GOT3 (cell line): ENCODE measurements at places on chromosomes 1 and 21.

GRCh38 chr1:50981741-50982140 is 11.7 kb downstream of the CDKN2C start:
- DNase-seq = no peak

DNA sequence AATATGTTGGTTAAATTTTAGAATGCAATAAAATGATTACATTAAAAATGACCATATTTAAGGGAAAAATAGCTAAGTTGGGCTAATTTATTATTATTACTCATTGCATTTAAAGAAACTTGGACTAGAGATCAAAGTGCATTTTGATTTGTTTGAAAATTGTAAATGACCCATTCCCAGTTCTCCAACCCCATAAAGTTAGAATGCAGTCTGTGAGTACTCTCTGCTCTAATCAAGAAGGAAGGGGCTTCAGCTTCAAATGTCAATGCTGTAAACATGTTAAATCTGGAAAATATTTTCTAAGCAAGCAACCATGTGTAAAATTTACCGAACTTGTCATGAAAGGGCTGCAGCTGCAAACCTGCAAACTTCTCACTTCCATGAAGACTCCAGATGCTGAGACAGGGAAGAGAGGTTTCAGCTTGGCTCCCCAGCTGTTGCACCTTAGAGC is 232.7 kb downstream of the TTLL7 start:
- no peak for DNase-seq

GRCh38 chr1:10594595-10595223 is 120.0 kb downstream of the PEX14 start:
- no peak for DNase-seq

- no peak for DNase-seq
Observed at GRCh38 chr1:202561240-202561639, 149.0 kb downstream of the SYT2 start.

DNA sequence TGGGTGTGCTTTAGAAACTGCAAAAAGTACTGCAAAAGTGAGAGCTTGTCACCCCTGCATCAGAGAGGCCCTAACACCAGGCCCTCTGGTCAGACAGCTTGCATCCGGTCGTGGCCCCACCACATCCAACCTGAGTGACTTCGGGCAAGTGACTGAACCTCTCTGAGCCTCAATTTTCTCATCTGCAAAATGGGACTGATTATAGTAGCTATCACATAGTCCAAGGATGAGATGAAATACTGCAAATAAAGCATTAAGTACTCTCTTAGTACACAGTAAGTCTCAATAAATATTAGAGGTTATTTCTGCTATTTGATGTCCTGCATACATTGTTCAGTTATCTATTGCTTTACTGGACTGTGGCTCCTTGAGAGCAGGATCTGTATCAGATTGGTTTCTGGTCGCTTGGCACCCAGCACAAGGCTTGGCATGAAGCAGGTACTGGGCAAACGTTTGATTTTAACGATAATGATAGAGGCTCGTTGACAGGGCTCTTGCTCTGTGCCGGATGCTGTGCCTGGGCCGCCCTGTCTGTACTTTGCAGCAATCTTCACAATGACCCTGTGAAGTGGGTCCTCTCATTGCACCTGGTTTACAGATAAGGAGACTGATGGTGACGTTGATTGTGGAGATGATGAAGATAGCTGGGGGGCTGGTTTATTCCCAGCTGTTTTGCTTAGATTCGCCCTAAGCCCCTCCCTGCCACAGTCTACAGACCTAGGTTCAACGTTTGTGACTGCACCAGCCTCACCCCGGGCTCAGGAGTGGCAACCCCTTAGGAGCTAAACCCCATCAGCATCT is 43.6 kb downstream of the RAP1GAP start:
- DNase-seq = no peak

DNA sequence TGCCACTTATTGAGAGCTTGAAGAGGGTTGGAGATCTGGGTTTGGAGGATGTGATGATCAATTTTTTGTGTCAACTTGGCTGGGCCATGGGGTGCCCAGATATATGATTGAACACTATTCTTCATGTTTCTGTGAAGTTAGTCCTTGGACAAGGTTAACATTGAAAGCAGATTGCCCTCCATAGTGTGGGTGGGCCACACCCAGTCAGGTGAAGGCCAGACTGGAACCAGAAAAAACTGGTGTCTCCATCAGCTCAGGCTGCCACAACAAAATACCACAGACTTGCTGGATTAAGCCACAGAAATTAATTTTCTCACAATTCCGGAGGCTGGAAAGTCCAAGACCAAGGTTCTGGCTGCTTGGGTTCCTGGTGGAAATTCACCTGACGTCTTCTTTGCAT is 7.5 kb downstream of the CLDN14 start:
- DNase-seq = no peak

GRCh38 chr21:16426936-16427335 is 697.2 kb downstream of the USP25 start:
- DNase-seq = no peak

- no peak for DNase-seq
Observed at GRCh38 chr1:114189398-114189797, 35.7 kb upstream of the SYT6 start.

- DNase-seq = no peak
Observed at GRCh38 chr1:195618287-195618686, 990.0 kb downstream of the KCNT2 start.

GRCh38 chr21:34579411-34579810 is 35.5 kb downstream of the RCAN1 start:
- DNase-seq = no peak

DNA sequence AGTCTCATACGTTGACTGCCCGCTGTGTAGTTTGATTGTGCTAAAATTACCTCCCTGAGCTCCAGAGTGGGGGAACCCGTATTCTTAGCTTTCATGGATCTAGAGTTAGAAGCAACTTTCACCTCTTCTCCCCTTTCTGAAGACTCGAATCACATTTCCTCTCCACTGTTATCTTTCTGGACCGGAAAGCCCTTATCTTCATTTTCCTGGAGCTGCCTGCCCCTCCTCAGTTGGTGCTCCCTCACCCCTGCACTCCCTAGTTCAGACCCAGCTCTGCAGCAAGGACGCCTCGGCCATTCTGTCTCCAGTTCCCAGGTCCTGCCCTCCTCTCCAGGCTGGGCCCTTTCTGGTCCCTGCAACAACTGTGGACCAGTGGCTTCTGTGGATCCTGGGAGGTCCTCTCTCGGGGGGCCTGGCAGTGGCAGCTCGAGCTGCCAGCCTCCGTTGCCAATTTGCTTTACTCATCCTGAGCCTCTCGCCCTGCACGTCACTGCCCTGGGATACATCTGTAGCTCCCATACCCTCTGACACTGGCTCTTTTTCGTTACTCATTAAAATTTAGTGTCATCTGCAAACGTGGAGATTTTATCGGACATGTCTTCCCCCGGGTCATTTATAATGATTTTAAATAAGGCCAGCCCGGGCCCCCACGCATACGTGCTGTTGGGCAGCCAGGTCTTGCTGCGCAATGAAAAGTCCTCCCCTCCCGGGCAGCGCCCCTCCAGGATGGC is 141.5 kb upstream of the VAMP3 start:
- DNase-seq = no peak

- no peak for DNase-seq
Observed at GRCh38 chr1:216884614-216885229, 161.5 kb upstream of the ESRRG start.

- DNase-seq = no peak
Observed at GRCh38 chr1:164718821-164719220, 159.8 kb downstream of the PBX1 start.

- no peak for DNase-seq
Observed at GRCh38 chr1:8420318-8420717, 102.4 kb downstream of the SLC45A1 start.

GRCh38 chr1:240320659-240321058 is 229.0 kb downstream of the FMN2 start:
- DNase-seq = no peak

DNA sequence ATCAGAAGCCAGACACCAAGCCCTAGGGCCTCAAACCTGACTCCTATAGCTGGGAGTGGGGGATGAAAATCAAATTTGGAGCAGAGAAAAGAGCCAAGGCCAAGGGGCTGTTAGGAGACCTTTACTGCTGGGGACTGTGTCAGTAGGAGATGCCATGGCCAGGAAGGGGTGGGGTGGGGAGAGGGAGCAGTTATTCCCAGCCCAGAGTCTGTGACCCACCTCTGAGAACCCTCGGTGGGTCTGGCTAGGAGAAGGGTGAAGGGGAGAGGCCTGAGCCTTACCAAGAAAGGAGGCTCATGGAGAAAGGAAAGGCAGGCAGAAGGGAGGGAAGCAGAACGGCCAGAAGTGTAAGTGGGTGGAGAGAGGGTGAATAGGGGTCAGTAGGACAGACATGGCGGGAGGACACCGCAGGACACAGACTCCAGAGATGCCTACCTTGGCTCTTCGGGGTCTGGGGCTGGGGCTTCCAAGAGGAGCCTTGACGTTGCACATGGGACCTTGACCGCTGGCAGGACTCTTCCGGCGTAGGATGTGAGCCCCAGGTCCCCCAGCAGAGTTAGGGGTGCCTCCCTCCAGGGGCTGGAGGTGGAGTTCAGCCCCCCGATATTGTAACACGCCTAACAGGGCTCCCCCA is 1.2 kb downstream of the ADAMTS4 start:
- no peak for DNase-seq

DNA sequence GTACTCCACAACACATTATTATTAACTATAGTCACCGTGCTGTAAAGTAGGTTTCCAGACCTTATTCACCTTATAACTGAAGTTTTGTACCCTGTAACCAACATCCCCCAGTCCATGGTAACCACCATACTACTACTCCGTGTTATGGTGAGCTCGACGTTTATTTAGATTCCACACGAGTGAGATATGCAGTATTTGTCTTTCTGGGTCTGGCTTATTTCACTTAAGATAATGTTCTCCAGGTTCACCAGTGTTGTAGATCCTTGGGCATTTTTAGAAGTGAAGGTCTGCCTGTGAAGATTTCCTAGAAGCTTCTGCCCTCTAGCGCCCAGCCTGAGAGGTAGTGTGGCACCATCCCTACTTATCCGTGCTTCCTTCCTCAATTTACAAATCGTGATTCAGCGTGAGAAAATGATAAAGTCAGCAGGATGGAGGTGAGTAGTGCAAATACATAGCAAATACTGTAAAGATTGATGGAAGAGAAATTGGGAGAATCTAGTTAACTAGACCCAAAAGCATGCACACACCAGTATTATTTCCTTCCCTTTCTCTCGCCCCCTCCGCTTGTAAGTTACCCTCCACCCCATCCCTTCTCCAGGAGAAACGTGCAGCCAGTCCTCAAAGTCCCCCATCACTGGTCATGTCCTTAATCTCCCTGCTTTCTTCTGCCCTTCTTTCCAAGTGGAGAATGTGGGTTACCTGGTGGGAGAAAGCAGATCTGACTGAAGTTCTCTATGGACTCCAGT is 36.0 kb upstream of the DISC1 start:
- DNase-seq = no peak

GRCh38 chr1:207811920-207812720 is 60.3 kb downstream of the CD46 start:
- no peak for DNase-seq

GRCh38 chr21:36647279-36648093 is 51.4 kb upstream of the SIM2 start:
- no peak for DNase-seq

DNA sequence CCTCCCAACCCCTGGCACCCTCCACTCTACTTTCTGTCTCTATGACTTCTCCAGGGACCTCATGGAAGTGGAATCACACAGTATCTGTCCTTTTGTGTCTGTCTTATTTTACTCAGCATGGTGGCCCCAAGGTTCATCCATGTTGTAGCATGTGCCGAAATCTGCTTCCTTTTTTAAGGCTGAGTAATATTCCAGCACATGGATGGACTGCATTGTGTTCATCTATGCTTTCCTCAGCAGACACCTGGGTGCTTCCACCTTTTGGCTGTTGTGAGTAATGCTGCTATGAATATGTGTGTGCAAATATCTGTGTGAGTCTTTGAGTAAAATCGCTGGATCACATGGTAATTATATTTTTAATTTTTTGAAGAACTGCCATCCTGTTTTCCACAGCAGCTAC is 1.6 kb upstream of the PFKL start:
- no peak for DNase-seq

- no peak for DNase-seq
Observed at GRCh38 chr1:230861489-230861888, 6.8 kb downstream of the C1orf198 start.

GRCh38 chr1:7281821-7282220 is 489.3 kb upstream of the VAMP3 start:
- DNase-seq = no peak

GRCh38 chr1:170701962-170702361 is 38.0 kb downstream of the PRRX1 start:
- DNase-seq = no peak

DNA sequence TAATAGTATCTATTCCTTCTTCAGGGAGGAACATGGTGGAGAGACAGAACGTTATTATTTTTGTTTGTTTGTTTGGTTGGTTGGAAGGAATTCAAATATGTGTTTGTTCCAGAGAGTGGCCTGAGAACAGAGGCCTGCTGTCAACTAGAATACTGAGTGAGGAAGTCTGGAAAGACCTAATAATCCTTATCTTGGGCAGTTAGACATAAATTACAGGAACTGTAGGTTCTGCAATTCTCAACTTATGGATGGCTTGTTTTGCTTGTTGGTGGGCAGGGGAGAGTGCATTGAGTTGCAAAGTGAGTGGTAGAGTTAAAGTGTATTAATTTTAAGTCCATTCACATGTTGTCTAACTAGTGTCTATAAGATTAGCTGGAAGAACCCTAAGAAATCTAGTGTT is 197.6 kb downstream of the BACH1 start:
- DNase-seq = no peak

DNA sequence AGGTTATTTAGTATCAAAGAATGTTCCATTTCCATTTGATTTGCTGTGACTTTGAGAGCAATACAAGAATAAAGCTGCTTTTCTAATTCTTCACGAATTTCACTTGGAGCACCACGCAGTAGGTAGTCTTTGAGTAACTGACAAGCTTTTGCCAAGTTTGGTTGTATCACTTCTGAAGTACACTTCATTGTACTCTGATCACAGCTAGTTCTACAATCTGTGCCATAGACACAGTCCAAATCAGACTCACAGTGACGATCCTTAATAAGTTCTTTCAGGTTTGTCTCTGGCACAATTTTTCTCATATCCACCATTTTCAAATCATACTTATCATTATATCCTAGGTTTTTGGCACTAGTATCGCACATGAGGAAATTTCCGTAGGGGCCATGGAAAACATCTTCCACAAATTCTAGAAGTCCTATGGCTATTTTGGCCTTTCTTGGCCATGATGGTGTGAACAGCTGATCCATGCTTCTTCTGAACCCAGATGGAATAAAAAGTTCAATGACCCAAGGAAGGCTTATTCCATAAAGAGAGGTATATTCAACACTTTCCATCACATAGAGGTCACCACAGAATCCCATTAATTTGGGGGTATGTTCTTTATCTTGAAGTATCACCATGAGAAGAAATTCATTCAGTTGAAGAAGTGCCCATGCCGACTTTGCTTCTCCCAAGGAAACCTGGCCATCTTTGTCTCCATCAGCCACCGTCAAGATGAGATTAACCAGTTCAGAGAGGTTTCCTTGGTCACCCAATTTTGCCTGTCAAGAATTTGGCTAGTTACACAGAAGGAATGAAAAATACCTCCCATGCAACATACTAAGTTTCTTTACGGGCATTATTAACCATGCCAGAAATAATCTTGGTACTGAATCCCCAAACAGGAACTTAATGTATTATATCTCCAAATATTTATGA is 11.9 kb downstream of the RPL5 start:
- no peak for DNase-seq
